ENCODE measurements at places on chromosomes 3 and 15.

- DNase-seq: no peak
Measured at GRCh38 chr3:43309372-43310305, 23.3 kb downstream of the SNRK start.

- no peak for DNase-seq
Measured at GRCh38 chr3:15844889-15845288, 47.1 kb upstream of the ANKRD28 start.

- no peak for DNase-seq
Measured at GRCh38 chr15:25901811-25902605, 38.9 kb upstream of the ATP10A start.

- no peak for DNase-seq
Measured at GRCh38 chr3:39752751-39753150, 56.7 kb upstream of the MYRIP start.

GRCh38 chr15:39936681-39937080, 2.8 kb downstream of the EIF2AK4 start:
- DNase-seq: no peak

- DNase-seq: peak; percentile 34
Measured at GRCh38 chr3:101722394-101723173, 1.8 kb upstream of the CEP97 start.

GRCh38 chr15:59298225-59298853, 74.3 kb downstream of the MYO1E start:
- DNase-seq: peak; percentile 10

- DNase-seq: no peak
Measured at GRCh38 chr15:94175420-94175819, 55.9 kb upstream of the MCTP2 start.

- DNase-seq: no peak
Measured at GRCh38 chr3:72820415-72820814, 27.8 kb downstream of the SHQ1 start.

DNA sequence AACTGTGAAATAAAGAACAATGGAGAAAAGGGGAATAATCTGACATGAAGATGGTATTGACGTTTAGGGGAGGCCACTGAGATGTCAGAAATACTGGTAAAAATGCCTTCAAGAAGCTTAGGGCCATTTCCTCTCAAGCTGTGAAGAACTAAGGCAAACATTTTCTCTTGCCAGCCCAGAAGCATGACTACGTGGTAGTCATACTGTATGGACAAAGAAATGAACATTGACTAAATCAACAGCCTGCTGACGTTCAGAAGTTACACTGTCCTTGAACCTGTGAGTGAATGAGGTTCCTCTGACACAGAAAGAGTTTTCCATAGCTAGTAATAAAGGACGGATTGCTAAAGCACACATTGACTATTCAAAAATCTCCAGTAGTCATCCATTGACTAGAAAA, 121.0 kb downstream of the P3H2 start:
- no peak for DNase-seq

GRCh38 chr3:29283231-29284119, 2.6 kb downstream of the RBMS3 start:
- no peak for DNase-seq

DNA sequence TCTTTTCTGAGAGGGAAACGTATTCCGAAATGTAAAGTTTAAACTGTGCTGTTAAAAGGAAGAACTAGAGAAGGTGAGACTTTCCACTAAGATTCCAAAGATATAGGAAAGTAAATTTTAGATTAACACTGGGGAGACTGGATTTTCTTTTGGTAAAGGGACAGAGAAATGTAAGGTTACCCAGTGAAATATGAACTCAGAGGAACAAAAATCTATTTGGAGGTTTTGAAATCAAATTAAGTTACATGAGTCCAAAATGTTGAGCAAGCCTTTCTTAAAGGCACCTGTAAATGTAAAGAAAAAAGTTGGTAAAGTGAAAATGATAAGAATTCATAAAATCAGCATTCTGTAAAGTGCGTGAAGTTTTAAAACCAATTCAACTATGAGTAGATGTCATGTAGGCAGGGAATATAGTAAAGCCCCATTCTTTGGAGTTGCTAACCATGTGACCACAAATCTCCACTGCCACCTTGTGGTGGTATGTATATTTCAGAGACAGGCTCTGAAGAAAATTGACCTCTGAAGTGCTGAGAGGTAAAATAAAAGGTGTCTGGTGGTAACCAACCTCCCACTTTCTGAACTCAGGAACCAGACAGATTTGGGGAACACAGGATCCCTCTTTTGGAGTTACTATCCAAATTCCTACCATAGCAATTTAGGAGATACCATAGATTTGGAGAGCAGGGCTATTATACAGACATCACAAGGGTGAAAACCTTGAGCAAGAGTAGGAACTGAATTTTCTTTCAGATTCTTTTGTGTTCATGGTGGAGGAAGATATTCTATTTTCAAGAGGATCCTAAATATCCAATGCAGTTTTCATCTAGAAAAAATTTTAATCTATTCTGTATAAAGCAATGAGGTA, 215.3 kb downstream of the ROBO2 start:
- DNase-seq: no peak

DNA sequence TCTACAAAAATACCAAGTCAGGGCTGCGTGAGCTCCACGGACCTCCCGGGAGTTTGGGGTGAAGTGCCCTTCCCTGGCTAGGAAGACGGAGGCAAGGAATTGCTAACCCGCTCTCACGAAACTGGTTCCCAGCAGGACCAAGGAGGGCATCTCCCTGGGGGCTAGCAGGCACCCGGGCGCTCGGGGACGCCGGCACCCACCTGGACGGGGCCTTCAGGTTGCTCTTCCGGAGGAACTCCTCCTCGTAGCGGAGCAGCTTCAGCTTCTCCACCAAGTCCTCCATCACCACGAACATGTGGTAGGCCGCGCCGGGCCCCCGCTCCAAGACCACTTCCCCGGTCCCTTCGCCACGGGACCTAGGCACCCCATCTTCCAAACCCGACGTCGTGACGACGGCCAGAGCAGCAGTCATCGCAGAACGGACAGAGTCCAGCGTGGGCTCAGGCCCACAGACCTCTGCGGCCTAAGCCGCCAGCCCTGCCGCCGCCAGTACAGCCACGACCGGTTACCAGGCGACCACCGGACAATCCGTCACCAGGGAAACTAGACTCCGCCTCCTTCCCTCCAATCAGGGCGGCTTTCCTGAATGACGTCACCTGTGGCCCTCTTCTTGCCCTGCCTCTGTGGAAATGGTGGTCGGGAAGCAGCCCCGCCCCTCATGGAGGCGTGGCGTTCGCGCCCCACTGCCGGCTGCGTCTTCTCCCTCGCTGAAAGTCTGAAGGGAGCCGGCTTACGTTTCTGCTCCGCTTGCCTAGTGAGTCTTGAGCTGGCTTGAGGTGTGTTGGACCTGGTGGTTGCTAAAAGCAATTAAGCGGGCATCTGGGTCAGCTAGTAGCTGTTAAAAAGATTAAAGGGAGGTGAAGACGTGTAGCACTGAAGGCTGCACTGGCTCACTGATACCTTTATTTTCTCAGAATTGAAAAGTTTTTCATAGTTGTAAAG, at the start of gene IFT57:
IFT57 (minus strand) TSS at position 514 of the 942 bp plus-strand sequence; CDS start at position 412, 102 bp downstream.
- DNase-seq: peak; percentile 97

- no peak for DNase-seq
Measured at GRCh38 chr3:98504539-98504938, 7.1 kb downstream of the OR5K2 start.

GRCh38 chr3:138222942-138223287, 35.8 kb downstream of the ARMC8 start:
- DNase-seq: no peak

DNA sequence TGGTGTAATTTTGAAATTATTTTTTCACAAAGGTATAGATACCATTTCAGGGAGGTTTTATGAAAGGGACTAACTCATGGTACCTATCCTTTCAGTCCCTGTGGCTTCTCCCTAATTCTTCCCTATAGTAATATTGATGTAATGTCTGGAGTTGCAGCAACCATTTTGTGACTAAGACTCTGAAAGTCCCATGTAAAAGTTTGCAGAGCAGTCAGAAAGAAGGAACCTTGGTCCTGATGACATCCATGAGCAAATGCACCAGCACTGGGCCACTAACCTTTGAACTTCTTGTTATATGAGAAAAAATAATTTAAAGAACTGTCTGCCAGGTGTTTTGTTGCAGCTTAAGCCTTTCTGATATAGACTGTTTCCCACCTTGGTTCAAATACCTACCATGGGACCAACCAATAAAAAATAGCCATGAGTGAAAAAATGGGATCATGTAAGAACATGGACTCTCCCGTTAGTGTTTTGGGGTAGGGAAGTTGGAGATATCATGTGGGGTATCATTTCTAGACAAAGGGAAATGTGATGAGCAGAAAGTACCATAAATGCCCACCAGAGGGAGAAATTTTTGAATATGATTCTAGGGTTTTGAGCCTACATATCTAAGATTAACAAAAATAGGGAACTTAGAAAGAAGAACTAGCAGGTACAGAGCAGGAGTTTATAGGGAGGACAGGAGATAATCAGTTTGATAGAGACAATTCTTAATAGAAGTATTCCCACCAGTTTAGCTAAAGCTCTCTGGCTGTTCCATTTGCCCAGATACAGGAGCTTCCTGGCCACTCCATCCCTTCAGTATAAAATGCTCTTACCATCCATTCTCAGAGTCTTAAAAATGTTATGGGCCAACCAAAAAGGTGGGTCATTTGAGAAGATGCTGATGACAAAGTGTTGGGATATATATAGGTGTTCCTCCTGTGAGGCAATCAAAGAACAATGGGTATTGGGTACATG, 3.4 kb upstream of the CPOX start:
- no peak for DNase-seq

DNA sequence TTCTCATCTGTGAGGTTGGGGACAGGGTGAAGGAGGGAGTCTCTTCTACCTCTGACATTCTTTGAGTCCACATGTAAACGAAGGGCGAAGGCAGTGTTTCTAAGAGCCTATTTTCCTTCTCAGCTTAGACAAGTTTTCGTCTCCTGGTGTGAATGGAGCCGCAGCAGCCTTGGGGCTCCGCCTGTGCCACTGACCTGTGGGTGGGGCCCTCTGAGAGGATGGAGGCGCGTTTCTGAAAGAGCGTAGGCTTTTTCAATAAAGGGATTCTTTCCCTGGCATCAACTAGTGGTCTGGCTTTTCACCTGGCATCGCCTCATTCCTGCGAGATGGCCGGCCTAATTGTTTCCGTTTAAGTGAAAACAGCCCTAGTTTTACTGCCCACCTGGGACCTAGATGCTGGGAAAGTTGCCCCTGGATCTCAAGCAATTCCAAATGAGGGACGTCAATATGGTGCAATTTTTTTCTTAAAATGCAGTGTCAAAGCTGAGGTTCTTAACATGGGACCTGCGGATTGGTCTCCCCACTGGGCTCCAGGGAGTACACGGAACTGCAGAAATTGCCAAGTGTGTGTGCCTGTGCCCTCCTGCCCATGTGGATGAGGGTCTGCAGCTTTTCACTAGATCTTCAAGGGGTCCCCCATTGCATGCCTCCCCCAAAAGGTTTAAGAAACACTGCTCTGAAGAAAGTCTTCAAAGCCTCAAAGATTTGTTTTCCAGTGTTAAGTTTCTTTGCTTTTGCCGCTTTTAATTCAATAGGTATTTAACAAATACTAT, 958 bp downstream of the GLDN start:
- no peak for DNase-seq

GRCh38 chr3:112604536-112604935, 36.4 kb downstream of the CCDC80 start:
- DNase-seq: no peak

DNA sequence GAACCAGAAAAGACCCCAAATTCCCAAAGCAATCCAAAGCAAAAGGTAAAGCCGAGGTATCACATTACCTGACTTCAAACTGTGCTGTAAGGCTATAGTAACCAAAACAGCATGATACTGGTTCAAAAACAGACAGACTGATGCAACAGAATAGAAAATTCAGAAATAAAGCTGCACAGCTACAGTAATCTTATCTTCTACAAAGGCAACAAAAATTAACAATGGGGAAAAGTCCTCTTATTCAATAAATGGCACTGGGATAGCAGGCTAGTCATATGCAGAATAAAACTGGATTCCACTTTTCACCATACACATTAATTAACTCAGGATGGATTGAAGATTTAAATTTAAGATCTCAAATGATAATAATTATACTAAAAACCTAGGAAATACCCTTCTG, 392.6 kb upstream of the CBLB start:
- DNase-seq: no peak

- DNase-seq: no peak
Measured at GRCh38 chr3:156687023-156687422, 12.6 kb downstream of the TIPARP start.

GRCh38 chr3:183626877-183627594, 8.4 kb upstream of the KLHL24 start:
- no peak for DNase-seq

GRCh38 chr3:8793242-8793641, 23.8 kb upstream of the OXTR start:
- no peak for DNase-seq

- DNase-seq: no peak
Measured at GRCh38 chr3:52218937-52219650, 6.4 kb downstream of the TLR9 start.

DNA sequence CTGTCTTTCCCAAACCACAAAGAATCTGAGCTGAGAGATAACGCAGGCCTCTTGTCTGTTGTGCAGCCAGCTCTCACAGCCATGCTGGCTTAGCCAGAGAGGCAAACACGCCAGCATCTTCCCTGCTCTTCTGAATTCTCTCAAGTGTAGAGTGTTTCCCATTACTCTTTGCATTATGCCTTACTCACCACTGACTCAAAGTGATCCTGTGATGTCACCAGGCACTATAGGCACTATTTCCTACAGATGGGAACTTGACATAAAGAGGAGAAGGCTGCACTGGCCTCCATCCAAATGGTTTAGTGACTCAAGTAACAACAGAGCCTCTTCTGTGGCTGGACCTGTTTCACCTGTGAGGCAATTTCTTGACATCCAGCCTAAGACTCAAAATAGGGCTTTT, 44.4 kb downstream of the PDZRN3 start:
- DNase-seq: no peak

- DNase-seq: no peak
Measured at GRCh38 chr15:89928421-89928820, 15.7 kb upstream of the ARPIN start.

DNA sequence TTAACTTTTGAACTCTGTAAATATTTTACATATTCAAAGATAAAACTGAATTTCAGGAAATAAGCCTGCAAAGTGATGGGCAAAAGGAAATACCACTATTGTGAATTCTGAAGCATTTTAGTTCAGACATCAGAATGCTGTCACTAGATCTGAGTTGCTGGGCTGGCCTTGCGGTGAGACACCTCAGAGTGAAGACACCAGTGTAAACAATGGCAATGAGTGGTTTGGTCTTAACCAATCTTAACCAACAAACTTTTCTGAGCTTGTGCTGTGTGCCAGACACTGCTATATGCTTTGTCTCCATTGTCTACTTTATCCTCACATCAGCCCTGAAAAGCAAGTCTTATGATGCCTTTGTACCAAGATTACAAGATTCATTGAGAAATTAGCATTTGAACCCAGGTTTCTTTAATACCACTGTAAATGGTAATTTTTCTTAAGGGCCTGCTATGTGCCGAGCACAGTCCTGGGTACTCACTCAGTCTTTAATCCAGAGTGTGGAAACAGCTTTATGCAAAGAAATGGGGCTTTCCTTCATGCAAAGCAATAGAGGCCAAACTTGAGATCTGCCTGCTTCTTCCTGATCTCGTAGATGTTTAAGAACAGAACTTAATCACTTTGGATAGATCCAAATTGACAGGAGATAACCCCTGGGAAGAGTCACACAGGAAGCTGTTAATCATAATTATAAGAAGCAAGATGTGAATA, 55.0 kb downstream of the TMEM39A start:
- DNase-seq: no peak
